DMS 273 treated with DMSO at 0.1 percent for 48 hours (cell line): ENCODE measurements at places on chromosomes 6 and 20.

DNA sequence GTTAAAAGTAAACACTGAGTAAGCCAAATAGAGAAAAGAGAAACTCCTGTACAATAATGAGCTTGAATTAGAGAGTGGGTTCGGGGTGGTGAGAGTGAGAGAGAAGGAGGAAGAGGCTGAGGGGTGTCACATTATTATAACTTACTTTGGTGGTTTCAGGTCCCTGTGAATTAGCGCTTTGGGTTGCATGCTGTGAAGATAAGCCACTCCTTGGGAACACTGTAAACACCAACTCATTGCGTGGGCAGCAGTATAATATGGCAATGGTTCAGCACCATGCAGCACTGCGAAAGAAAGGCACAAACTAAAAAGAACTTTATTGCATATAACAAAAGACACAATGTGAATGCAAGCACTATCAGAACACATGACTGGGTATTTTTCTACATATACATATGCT, 26.9 kb downstream of the MAP3K7 start:
- DNase-seq: no peak

GRCh38 chr20:25280574-25281535, 33.0 kb downstream of the PYGB start:
- DNase-seq: no peak

- no peak for DNase-seq
Observed at GRCh38 chr6:35185302-35185681, 28.5 kb upstream of the SCUBE3 start.

DNA sequence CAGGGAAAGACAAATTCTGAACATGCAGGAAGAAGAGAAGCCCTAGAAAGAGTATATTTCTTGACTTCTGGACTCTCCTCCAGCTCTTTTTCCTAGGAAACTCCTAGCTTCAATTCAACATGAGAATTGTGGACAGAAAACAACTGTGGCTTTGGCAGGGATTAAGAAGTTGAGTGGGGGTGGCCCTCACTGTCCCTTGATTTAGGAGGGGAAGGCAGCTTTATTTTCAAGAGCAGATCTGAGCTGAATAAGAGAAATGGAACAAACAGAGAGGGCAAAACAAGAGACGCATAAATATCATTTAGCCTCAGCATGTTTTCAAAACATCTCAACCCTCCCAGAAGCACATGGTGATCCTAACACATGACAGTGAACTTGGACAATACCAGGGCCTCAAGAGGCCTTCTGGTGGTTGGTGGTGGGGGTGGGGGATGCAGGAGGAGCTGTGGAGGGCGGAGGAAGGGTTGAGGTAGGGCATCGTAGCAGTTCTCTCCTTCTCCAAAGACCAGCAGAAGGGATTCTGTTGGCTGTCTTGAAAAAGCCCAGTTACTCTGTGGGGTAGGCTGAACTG, 21.1 kb upstream of the TAGAP start:
- no peak for DNase-seq

DNA sequence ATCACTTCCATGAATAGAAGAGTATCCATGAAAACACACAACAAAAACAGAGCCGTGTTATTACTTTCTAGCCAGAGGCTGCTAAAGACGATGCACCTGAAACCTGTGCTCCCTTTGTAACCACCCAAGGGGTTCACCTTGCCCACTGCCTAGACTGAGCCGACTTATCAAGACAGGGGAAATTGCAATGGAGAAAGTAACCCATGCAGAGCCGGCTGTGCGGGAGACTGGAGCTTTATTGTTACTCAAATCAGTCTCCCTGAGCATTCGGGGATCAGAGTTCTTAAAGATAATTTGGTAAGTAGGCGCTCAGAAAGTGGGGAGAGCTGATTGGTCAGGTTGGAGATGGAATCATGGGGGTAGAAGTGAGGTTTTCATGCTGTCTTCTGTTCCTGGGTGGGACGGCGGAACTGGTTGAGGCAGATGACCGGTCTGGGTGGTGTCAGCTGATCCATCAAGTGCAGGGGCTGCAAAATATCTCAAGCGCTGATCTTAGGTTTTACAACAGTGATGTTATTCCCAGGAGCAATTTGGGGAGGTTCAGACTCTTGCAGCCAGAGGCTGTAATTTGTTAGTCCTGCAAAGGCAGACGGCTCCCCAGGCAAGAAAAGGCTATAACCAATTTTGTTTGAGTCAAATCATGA, 366.6 kb downstream of the PREX1 start:
- no peak for DNase-seq

DNA sequence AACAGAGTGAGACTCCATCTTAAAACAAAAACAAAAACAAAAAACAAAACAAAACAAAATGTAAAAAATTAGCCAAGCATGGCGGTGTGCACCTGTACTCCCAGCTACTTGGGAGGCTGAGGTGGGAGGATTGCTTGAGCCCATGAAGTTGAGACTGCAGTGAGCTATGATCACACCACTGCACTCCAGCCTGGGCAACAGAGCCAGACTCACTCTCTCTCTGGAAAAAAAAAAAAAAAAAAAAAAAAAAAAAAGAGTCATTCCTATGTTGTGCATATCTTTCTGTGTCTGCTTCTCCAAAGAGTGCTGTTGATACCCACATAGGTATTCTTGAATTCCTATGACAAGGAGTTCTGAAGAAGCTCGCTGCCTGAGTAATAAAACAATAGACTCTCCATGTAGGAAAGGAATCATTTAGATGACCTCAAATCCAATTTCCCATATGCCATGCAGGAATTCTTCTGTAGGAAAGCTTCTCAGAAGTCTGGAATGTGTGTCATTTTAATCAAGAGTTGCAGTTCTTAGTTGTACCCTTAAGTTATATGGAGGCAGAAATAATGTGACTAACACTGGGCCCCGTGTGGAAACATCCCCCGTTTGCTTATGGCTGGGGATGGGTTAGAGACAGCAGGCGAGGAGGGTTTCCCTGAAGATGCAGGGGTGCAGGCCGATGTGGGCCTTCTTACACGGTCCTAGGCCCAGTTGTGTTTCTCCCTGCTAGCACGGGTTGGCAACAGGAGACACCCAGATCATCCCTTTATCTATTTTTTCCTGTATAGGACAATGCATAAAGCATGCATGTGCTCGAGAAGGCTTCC, 79.4 kb downstream of the ZDHHC14 start:
- DNase-seq: no peak

GRCh38 chr20:43846516-43846905, 68.1 kb upstream of the TOX2 start:
- no peak for DNase-seq

DNA sequence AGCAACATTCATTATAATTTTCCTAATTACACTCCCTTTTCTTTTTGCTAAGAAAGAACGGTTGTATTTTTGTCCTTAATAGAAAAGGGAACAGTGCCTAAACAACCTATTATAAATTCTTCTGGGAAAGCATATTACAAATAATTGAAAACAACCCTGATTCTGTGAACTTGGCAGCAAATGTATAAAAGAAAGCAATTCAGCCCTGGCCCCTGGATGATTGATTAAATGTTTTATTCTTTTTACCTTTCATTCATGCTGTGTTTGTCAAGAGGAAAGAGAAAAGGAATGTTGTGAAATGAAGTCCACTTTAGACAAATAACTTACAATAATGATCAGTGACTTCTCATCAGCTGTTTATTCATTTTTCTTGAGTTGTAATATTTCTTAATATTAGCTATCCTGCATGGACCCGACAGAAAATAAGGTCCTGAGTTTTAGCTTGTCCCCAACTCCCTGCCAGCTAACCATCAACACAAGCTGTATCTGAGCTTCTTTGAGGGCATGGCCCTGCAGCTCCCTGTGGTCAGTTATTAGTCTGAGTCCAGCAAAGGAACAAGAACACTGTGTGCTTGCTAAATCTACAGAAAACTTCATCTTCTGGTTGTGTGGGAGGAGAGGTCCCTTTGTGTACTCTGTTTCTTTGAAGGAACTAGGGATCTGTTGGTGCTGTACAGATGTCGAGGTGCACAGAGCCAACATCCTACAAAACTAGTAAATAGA, 248.2 kb downstream of the LAMA2 start:
- DNase-seq: no peak

DNA sequence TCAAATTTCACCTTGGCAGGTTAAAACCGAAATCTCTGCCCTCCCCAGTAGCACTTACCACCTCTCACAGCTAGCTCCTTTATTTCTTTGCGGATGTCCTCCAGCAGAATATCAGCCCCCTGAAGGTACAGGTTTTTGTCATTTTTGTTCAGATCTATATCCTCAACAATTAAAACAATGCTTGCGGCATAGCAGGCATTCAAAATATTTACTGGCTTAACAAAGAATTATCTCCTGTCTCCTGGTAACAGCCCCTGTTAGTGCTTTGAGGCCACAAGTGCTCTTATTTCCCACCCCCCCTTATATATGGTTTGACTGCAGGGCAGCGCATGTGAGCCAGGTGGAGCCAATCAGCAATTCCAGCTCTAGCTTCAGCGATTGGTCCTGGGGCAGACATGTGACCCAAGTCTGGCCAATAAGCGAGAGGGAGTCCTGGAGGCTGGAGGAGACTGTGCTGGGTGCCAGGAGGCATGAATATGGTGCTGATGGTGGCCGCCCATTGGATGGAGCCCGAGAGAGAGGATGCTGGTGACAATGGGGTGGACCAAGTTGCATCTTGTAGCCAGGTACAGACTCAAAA, 21.0 kb downstream of the SULF2 start:
- DNase-seq: no peak

GRCh38 chr6:7106752-7107577, 796 bp upstream of the RREB1 start:
- no peak for DNase-seq

- no peak for DNase-seq
Observed at GRCh38 chr6:27092316-27092692, 155.2 kb upstream of the PRSS16 start.

GRCh38 chr20:50648651-50649050, 42.7 kb downstream of the RIPOR3 start:
- no peak for DNase-seq

- no peak for DNase-seq
Observed at GRCh38 chr6:159527351-159527750, 165.7 kb downstream of the SOD2 start.

DNA sequence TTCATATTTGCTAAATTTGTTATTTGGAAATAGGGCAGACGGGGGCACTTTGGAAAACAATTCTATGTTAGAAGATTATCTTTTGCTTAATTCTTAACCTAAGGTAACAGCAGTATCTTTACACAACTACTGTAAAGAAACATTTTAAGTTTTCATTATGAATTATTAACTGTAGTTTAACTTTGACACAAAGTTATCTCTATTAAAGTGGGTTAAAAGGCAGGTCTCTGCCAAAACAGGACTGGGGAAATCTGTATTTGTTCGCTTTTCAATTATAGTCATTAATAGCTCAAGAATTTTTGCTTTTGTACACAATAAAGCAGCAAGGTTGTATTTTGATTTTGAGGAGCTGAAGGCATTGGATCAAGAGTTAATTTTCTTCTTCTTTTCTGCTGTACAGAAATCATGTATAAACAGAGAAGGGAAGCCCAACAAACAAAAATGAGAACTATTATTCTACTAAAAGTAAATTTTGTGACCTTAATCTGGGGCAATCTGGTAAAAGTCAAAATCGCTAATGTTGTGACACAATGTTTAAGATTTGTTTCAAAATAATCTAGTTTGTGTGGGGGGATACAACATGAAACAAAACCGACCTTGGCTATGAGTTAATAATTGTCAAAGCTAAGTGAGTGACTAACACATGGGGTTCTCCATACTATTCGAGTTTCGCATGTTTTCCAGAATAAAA, 2.9 kb downstream of the STAU1 start:
- no peak for DNase-seq
